8988T (cell line): ENCODE measurements at places on chromosomes 6 and 20.

DNA sequence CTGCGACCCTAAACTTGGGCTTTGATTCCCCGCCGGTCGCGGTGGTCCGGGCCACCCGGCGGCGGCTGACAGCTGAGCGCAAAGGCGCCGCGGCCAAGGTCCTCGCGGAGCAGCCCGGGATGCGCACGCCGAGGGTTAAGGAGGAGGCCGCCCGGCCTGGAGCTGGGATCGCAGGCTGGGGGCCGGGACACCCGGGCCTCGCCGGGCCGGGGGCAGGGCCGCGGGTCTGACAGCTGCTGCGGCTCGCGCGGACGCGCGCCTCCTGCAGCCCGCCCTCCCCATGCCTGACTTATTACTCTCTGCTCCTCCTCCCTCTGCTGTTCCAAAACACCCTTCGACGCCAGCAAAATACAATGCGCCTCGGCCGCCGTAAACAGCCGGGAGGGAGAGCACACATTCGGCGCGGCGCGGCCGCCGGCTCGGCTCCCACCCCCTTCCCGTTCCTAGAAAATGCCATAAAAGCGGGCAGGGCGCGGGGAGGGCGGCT lies 746 bp downstream of the BACH2 start:
- peak; percentile 60 for DNase-seq

GRCh38 chr6:37583261-37583660 lies 83.6 kb upstream of the CCDC167 start:
- DNase-seq = no peak

DNA sequence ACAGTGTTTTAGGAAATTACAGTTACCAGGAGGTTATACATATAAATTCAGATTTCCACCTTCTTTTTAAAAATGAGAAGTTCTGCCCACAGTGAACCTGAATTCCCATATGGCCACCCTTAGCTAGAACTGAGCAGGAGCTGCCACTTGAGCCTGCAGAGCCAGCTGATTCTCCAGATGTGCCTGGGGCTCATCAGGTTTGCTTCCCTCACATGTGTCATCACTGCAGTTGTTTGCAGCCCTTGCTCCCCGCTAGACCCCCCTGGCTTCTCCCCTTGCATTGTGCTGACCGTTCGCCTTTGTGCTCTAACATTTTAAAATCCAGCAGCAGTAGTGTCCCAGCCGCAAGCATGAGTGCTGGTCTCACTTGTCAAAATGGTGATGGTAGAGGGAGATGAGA lies 131.1 kb downstream of the UTRN start:
- DNase-seq = no peak

DNA sequence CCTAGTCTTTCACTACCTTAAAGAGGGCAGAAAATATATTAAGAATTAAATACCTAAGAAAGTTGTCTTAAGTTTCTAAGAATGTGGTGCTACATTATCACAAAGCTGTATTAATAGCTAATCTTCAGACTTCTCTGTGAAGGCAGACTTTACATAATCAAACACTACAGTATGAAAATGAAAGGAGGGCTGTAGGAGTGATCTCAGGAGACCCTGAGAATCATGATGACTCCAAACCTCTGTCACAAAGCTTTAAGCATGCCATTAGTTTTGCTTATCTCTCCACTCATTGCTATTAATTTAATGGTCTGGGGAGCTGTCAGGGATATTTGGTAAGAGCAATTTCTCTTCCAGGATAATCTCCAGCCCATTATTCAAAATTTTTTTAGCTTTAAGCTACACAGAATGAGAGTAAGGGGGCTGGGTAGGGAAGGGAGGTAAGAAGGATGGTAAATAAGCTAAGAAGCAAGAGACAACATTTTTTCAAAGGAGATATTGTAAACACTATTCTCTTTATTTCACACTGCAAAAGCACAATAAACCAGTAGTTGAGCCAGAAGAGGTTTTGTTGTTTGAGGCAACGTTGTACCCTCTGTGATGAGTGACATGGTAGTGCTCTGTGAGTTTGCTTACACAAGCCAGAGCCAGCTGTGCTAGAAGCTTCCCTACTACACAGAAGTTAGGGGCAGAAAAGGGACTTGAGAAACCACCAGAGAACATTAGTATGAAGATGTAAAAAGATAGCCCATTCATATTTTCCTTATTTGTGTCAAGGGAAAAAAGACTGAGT lies 258.8 kb downstream of the GMDS start:
- DNase-seq = no peak

- no peak for DNase-seq
These were observed 259.6 kb downstream of the TBC1D7 start for GRCh38 chr6:13068586-13069210.

DNA sequence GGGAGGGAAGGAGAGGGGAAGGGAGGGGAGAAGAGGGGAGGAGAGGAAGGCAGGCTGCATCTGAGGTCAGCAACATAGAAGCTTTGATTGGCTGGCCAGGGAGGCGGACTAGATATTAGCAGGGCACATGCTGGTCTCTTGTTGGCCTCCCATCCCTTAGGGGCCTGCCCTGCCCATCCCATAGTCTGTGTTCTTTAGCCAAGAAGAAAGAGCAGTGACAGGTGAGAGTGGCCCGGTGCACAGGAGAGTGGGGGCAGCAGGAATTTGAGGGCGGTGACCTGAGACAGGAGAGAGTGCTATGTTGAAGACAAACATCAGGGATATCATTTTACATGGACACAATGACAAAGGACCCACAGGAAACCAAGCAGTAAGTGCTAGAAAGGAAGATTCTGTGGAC lies 413.5 kb downstream of the SYNE1 start:
- DNase-seq = no peak

DNA sequence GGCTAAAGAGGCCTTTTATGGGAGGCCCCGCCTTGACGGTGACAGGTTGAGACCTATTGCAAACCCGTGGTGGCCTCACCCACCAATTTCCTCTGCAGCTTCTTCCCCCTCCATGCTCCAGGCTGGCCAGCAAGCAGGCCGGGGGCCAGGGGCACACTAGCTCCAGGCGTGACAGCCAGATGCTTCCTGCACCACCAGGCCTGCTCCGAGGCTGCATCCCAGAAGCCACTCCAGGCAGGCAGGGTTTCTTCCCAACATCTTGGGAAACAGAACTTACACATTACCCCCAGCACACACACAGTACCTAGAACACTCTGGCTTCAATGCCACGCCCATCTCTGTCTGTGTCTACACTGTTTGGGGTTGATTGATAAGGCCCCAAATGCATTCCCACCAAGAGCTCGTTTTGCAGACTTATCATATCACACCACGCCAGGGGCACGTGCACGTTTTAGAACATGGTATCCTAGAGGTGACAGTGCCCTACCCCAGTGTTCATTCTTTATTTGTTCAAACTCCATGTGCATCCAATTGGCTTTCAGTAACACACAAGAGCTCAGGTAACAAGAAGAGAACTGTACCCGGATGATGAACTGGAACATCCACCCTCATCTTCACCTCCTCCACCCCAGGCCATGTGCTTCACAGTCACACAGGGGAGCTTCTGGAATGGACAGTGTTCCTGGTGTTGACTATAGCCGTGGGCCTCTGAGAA lies 221.4 kb upstream of the RREB1 start:
- no peak for DNase-seq

GRCh38 chr6:42873313-42873712 lies 6.1 kb upstream of the RPL7L1 start:
- DNase-seq = no peak

- DNase-seq = no peak
These were observed at the start of gene SLC17A3 for GRCh38 chr6:25874118-25874517. TSS of gene SLC17A3 (minus strand) at chr6:25874243. CDS start at chr6:25868387, 5,856 bp downstream.

- peak; percentile 65 for DNase-seq
These were observed 58.1 kb downstream of the RAB44 start for GRCh38 chr6:36755435-36756348.

DNA sequence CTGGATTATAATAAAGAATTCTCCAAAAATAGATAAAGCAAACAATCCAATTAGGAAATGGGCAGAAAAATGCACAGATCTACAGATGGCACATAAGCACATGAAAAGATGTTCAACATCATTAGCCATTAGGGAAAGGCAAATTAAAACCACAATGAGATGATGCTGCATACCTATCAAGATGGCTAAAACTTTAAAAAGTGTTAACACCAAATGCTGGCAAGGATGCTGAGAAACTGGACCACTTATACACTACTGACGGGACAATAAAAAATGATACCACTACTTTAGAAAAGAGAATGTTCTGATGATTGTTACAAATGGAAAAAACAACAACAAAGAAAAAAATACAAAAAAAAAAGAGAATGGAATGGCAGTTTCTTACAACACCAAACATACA lies 26.5 kb downstream of the LCA5 start:
- DNase-seq = no peak

DNA sequence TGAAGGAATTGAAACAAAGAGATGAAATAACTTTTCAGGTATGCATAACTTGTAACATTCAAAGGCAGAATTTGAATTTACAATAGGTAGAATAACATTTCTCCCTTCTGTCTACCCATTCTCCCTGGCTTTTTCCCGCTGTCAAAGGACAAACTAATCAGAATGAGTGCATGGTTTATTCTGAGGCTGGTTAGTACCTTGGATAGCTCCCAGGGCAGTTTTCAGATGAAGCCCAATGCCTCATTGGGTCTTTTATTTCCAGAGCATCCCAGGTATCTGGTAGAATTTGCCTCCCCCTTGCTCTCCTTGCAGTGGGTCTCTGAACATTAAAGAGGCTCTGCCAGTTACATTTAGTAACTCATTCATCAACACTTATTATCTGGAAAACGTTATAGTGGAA lies 665.5 kb downstream of the BCKDHB start:
- DNase-seq = no peak

GRCh38 chr6:21738180-21739094 lies 144.9 kb downstream of the SOX4 start:
- no peak for DNase-seq

GRCh38 chr6:28589234-28589956 lies 63.7 kb downstream of the GPX5 start:
- DNase-seq = no peak

DNA sequence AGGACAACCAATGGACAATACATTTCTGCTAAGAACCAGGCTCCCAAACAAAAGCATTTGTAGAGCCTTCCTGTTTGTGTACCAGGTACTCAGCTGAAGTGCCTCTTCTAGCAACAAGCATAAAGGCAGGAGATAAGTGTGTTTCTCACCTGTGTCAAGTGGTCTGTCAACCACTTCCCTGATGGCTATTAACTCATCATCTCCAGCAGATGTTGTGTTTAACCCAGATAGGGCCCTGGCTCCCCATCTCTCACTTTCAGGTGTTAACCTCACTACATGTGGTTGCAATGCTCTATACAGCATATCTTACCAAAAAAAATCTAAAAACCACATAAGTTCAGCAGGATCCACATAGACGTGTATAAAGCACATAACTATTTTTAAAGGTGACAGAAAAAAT lies 9.6 kb upstream of the IL17A start:
- no peak for DNase-seq

GRCh38 chr6:157305670-157306653 lies 17.4 kb downstream of the TMEM242 start:
- DNase-seq = no peak
